Renal cortical epithelial cell (primary cell): ENCODE measurements at places on chromosomes 2 and 18.

DNA sequence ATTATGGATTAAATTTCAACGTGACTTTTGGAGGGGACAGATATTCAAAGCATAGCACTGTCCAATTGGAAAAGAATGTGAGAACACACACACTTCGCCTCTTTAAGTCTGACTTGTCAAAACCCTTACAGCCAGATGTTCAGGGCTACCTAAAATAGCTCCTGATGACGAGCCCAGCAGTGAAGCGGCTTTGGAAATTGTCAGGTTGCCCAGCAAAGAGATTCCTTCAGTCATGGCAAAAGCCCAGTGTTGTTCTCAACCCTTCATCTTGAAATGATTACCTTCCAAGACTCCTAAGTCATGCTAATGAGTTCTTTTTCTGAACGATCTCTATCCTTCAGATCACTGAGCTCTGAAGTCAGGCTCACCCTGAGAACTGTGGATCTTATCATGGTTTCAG is 436.6 kb downstream of the LRATD1 start:
- DNase-seq, result no peak

DNA sequence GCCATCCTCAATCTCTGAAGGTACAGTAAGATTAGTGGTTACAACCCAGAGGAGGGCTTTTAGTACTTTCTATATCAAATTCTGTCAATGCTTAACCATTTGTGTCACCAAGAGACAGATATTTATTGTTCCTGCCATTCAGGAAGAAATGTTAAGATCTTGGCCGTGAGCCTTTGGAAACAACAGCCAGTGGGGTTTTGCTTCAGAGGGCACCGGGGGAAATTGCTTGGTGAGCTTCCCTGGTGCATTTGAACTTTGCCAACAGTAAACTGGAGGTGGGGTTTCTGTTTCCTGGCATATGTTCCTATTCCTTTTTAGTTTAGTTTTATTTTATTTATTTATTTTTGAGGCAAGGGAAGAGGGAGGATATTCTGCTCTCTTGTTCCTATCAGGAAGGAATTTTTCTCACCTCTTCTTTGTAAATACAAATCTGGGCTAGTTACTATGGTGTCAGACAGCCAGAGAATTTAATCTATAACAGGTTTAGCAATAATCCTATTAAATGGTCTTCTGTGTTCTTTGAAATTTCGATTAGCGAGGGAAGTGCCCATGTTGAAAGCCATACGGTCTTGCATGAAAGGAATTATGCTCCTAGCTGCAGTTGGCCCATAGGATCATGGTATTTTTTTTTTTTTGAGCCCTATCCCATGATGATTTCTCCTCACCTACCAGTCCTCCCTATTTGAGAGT is 95.7 kb downstream of the MAIP1 start:
- peak; percentile 83 for DNase-seq

DNA sequence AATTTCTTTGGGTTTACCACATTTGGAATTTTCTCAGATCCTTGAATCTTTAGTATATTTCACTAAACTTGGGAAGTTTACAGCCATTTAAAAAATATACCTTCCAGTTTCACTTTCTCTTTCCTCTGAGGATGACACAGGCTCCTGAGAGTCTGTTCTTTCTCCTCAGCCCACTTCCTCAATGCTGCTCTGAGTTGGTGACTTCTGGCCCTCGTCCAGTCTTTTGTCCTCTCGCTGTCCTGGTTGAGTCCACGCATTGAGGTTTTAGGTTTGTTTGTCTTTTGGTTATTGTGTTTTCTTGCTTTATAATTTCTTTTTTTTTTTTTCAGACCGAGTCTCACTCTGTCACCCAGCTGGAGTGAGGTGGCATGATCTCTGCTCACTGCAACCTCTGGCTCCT is 40.7 kb upstream of the GALR1 start:
- peak; percentile 68 for DNase-seq

DNA sequence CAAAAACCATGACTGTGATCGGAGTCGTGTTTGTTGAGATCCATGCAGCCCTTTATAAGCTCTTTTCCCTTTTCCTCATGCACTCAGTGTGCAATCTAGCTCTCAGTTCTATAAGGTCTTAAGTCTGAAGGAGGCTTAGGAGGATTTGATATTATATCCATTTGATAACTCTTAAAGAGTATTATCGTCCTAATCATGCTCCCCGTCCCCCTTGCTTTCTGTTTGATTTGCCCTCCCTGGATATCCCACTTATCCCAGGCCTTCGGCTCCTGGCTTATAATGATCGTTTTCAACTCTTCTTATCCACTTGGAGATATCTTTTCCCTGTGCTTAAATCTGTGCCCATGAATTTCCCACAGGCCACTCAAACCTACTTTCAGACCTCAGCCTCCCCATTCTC is 1917.7 kb upstream of the PIK3C3 start:
- DNase-seq, result no peak

DNA sequence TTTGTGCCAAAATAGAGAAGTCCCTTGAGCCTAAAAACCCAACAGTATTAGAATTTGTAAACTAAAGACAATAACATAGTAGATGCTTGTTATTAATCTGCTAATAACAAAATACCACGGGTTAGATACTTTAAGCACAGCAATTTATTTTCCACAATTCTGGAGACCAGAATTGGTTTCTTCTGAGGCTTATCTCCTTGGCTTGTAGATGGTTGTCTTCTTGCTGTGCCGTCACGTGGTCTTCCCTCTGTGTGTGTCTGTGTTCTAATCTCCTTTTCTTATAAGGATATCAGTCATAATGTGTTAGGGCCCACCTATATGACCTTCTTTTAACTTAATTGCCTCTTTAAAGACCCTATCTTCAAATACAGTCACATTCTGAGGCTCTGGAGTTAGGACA is 260.1 kb downstream of the CYRIA start:
- no peak for DNase-seq

GRCh38 chr2:220029013-220029412 is 401.6 kb downstream of the SLC4A3 start:
- no peak for DNase-seq

DNA sequence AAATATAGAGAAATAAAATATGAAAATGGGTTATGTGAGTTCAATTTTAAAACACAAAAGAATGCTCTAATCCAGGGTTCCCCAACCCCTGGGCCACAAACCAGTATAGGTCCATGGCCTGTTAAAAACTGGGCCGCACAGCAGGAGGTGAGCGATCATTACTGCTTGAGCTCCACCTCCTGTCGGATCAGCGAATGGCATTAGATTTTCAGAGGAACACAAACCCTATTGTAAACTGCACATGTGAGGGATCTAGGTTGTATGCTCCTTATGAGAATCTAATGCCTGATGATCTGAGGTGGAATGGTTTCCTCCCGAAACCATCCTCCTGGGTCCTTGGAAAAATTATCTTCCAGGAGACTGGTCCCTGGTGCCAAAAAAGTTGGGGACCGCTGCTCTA is 34.7 kb downstream of the TTR start:
- no peak for DNase-seq

- DNase-seq, result no peak
Measured at GRCh38 chr2:175454953-175455389, 273.5 kb upstream of the ATP5MC3 start.

GRCh38 chr18:76839086-76839794 is 16.9 kb downstream of the ZNF236 start:
- DNase-seq, result no peak

DNA sequence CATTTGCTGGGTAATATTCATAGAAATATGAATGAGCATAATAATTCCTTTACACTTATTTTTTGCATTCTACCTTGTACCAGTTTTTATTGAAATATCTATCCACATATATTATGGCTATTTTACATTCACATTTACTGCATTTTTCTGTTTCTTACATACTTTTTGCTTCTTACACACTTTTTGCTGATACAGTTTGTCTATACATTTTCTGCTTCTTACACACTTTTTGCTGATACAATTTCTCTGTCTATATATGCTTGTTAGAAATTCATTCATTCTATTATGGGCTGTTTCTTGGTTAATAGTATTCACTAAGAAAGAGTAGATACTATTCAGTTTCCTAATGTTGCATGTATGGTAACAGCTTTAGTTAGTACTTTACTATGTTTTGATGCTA is 16.9 kb upstream of the STAMBP start:
- DNase-seq, result no peak

DNA sequence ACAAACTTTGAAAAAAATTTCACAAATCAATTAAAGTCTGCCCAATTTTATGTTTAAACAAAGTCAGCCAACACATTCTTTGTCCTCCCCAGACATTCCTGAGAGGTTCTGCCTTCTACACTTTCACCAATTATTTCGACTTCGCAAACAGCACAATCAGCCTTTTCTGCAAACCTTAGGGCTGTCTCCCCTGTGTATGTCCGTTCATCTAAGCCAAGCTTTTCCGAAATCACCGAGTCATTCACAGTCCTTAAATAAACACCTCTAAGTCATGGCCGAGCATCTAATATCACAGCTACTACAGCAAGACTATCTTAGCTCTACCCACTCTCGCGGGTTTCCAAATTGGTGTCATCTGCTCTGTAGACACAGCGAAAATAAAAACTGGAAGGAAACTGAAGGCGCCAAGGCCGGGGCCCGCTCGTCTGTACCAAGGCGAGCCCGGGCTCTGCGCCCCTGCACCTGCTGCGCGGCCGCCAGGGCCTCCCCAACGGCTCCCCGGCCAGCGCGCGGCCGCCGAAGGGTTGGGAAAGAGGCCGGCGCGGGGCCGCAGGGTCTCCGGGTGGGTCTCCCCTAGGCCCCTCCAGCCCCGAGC is 730 bp downstream of the ODC1 start:
- DNase-seq, result peak; percentile 38

DNA sequence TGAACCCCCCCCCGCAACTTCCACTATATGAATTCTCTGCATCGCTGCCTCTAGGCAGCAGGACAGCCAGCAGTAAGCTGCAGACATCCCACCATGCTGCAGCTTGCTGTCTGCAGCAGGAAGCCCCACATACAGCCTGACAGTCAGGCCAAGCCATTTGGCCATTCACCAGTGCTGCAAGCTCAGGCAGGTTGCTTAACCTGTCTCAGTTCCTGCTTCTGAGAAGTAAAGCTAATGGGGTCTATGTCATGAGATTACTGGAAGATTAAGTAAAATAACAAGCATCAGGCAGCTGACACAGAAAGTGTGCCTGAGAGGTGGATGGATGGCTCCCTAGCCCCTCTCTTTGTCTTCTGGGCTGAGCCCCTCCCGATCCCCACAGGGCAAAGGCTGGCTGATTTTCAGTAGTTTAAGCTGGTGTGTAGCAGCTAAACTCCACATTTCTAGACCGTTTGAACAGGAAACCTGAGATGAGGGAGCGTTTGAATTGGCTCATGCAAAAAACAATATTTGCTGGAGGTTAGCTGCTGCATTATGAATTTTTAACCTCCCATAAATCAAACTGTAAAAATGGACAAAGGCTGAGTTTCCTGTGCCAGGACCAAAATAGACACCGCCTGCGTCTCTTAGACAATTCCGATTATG is 193.8 kb upstream of the ARL4C start:
- DNase-seq, result no peak

GRCh38 chr2:26008851-26009566 is 24.9 kb upstream of the RAB10 start:
- DNase-seq, result peak; percentile 87

- DNase-seq, result no peak
Measured at GRCh38 chr2:169968743-169969142, 141.5 kb downstream of the UBR3 start.

DNA sequence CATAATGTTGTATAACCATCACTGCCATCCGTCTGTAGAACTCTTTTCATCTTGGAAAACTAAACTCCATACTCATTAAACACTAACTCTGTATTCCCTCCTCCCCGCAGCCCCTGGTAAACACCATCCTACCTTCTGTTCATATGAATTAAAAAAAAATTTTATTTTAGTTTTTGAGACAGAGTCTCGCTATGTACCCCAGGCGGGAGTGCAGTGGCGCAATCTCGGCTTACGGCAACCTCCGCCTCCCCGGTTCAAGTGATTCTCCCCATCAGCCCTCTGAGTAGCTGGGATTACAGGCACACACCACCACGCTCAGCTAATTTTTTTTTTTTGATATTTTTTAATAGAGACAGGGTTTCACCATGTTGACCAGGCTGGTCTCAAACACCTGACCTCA is 52.9 kb downstream of the RRM2 start:
- no peak for DNase-seq

DNA sequence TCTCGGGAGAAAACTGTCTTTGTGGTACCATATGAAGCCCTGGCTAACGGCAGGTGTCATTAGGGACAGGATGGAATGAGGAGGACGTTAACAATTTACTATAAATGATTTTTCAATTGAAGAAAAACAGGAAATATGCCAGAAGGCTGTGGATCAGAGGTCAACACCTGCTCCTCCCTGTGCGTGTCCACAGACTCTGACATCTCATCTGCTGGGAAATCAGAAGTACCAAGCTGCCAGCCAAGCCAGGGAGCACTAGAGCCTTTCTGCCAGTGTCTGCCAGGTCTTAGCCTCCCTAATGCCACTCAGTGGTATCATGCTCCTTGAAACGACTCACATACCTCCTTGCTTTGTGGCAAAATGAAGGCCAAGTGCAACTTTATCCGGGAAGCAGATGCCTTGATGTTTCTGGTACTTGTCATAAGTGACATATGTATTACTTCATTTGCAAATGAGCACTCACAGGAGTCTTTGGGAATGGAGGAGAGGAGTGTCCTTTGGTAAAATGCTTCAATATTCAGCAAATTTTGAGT is 541.1 kb downstream of the SATB2 start:
- DNase-seq, result no peak

GRCh38 chr2:215149486-215149885 is 11.1 kb upstream of the ABCA12 start:
- no peak for DNase-seq

DNA sequence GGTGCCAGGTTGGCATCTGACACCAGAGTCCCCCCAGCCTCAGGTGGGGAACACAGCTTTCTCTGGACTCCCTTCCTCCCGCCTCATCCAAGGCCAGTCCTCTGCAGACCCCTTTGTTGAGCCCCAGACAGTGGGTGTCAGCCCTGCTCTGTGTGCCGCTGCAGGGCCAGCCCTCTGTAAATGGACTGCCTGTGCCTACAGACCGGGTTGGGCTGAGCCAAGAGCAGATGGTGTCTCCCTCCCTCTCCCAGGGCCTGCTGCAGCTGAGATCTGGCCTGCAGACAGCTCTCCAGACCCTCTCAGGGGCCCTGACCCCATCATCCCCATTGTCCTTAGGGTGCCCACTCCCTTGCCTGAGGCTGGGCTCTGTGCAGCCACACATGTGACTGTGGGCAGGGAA is 160.8 kb downstream of the KLHL29 start:
- no peak for DNase-seq

DNA sequence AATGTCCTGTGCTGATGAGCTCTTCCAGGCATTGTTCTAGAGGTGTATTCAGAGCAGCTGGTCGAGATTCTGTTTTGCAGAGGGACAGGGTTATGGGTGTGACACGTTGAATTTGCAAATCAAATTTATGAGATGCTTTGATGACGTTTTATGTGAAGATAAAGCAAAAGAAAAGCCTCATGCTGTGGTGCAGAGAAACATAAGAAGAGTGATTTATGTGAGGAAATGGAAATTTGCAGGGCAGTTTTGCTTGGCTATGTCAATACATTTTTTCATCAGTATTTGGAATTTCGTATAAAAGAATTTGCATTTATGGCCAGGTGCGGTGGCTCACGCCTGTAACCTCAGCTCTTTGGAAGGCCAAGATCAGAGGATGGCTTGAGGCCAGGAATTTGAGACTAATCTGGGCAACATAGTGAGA is 36.4 kb downstream of the TSN start:
- no peak for DNase-seq

- peak; percentile 14 for DNase-seq
Measured at GRCh38 chr2:133733901-133734255, 165.6 kb upstream of the NCKAP5 start.

- DNase-seq, result no peak
Measured at GRCh38 chr2:217588266-217588665, 414.5 kb downstream of the TNS1 start.
